ENCODE measurements at places on chromosomes 16 and 17.

DNA sequence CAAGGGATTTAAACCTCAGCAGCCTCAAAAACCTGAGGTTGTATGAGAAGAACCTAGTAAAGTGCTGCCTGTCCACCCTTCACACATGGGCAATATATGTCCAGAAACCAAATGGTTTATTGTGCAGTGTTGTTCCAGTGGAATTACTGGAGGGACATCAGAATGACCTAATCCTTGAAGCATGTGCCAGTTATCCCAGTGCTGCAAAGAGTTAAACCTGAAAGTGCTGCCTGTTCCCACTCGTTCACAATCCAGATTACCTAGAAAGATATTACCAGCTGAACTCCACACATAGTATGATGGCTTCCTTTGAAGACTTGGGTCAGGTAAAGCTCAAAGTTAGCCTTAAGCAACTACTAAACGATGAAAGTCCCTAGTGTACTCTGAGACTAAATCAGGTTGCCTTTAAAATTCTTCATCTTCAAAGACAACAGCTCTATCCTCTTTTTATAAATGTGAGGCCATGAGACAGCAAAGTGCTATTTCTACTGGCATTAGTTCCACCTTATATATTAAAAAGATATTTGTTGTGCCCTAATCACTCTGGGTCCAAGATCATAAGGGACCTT, 133.1 kb downstream of the SNX11 start:
- DNase-seq = no peak

DNA sequence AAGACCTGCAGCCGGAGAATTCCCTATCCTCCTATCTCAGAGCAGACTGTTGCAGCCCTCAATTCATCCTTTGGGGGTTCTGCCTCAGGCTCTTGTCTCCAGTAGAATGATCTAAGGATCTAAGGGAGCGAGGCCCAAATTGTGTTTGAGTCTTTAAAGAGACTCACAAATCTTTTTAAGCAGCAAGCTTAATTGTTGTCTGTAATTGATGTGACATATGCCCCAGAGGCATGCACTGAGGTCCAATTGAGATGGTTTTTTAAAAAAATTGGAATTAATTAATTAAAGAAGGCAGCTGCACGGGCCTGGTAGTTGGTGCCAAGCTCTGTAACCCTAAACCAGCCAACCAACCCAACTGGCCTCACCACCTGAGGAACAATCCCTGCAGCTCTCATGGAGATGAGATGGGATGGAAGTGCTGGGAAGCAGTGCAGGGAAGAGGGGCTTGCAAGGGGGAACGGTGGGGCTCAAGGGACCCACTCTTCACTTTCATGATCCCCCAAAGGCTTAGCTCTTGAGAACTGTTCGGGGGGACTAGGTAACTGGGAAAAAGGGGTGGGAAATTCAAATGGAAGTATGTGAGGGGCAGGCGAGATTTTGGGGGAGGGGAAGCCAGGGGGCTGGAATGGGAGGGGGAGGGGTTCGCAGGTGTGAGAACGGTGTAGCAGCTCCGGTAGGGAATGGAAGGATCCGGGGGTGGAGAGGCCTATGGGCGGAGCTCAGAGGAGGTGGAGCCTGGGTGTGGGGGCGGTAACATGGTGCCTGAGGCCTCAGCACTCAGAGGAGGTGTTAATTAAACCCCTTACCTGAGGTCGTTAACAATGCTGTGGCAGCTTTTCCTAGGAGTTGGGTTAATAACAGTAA, 9.2 kb upstream of the ZNF652 start:
- no peak for DNase-seq

DNA sequence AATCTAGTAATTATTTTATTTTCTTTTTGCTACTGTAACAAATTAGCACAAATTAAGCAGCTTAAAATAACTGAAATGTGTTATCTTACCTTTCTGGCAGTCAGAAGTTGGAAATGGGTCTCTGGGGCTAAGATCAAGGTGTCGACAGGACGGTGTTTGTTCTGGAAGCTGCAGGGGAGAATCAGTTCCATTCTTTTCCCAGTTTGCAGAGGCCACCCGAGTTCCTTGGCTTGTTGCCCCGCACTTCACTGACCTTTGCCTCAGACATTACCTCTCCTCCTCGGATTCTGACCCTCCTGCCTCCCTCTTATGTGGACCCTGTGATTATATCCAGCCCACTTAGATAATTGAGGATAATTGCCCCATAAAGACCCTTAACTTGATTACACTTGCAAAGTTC, 61.0 kb upstream of the MAF start:
- no peak for DNase-seq

- DNase-seq = no peak
Measured at GRCh38 chr17:74187761-74188160, 15.7 kb upstream of the RPL38 start.

- no peak for DNase-seq
Measured at GRCh38 chr17:22703204-22703603, 1010.9 kb downstream of the KCNJ18 start.

GRCh38 chr17:46120537-46120936, 72.7 kb downstream of the KANSL1 start:
- no peak for DNase-seq

DNA sequence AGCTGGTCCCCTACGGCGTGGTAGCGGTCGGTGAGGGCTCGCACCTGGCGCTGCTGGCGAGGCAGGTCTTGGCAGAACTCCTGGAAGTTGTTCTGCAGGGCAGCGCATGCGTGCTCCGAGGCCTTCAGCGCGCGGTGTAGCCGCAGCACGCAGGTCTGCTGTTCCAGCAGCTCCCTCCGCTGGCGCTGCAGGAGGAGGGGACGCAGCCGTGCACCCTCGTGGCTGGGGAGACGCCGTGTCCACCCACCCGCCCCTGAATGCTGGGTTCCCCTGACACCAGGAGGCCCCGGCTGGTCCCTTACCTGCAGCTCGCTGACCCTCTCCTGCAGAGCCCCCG, 12.2 kb downstream of the EVPL start:
- DNase-seq = no peak

DNA sequence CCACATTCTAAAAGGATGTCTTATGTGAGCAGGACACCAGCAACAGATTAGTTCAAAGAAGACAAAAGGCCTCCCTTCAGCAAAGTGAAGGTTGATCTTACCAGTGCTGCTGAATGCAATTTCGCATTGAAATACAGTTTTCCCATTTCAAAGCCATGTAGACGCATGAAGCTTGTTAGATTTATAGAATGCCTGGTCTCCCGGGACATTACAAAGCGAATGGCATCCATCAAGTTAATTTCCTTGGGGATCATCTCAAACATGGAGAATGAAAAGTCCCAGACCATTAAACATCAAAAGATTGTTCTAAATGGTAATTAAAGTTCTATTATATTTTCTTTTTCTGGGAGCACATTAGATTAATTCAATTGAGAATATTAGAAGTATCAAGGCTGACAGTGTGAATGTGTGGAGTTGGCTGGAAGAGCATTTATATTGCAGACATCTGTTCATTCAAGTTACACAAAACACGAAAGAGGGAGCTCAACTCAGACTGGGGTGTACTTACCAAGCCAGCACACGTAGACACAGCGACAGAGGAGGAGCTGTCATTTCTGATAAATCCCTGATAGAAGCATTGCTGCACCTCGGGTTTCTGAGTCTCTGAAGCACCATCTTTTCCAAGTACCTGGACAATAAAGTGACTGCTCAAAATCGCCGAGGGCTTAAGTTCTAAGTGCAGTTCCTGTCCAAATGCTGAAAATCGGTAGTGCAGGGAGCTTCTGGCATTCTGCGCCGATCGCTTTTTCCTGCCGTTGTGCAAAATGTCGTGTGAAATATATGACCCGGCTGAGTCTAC, 3.8 kb downstream of the ADAMTS18 start:
- DNase-seq = no peak

Data from hematopoietic multipotent progenitor cell treated with erythropoietin and hydrocortisone succinate and interleukin-3 and kit ligand, for 6 days (in vitro differentiated cells).